ENCODE measurements at places on chromosomes 3 and 15.

- DNase-seq = no peak
These were observed 1.2 kb downstream of the DCLK3 start for GRCh38 chr3:36762918-36763849.

- peak; percentile 1 for DNase-seq
These were observed 15.3 kb downstream of the ABTB1 start for GRCh38 chr3:127688022-127688415.

DNA sequence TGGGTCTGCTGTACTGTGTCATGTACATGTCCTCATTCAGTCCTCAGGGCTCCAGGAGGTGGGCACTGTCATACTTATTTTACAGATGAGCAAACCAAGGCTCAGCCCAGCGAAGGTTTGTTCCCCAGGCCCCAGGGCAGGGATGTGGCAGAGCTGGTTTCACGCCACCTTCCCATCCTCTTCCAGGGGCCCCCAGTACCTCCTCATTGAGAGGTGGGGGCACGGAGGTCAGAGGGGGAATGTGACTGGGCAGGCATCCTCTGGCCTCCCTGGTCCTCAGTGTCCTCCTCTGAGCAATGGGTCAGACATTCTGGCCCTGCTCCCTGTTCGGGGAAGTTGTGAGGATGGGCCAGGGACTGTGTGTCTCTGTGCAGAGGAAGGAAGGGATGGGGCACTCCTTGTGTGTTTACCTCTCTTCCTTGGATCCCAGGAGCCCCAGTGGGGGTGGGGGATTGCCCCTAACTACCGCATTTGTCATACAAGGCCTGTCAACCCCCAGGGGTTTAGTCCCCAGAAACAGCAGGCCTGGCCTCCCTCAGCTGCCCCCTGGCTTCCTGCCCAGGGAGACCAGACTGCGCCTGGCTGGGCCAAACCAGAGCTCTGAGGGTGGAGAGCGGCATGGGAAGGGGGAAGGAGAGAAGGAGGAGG lies 65.9 kb upstream of the LCTL start:
- no peak for DNase-seq

- no peak for DNase-seq
These were observed 17.5 kb downstream of the GASK1A start for GRCh38 chr3:42996633-42997075.

DNA sequence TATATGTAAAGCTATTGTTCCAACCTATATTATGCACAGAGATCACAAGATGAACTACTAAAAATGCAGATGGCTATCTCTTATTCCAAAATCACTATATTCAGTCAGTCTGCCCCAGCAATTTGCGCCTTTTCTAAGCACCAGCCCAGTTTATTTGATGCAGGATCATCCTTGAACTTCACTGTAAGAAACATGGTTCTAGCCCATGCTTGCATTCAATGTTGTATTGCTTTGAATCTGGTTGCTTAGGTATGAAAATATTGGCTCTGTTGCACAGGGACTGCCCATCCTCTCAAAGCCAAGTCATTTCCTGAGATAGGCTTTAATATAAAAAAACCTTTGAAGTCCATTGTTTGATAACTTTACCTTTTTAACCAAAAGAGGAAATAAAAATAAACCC lies 170.5 kb upstream of the LRIG1 start:
- no peak for DNase-seq
